ENCODE measurements at places on chromosomes 7 and 10.

DNA sequence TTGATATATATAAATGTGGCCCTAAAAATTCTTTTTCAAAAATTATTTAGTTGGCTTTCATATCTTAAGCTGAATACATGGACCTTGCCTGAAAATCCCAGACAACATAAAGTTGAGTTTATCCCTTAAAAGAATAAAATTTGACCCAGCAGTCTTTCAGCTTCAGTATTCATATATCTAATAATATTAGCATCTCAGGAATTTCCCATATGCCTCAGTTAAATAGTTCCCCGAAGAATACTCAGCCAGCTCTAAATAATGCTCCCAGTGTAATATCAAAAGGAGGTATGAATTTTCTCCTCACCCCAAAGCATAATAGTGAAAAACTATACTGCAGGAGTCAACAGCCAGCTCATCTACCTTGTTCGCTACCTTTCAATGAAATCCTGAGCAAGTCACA, 145.9 kb downstream of the CTNNA3 start:
- no peak for DNase-seq

DNA sequence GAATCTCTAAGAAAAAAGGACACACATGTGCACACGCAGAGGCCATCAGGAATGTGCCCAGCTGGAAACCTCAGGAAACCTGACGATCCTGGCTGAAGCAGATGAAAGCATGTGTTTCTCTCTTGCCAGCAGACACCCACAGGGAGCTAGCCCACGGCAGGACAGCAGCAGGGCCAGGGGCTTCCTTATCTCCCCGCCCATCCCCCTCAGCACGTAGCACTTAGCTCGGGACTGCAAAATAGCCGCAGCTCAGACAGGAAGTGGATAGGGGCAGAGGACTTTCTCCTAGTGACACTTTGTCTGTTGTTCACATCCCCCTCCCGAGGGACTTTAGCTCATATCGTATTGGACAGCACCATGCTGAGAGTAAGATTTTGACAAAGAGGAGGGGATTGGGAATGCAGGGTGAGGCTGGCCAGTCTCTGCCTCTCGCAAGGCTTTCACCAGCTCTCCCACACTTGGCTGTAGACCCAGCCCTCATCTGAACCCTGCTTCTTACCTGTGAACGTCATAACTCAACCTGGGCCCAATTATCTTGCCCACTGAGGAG, 63.8 kb downstream of the MKI67 start:
- no peak for DNase-seq

DNA sequence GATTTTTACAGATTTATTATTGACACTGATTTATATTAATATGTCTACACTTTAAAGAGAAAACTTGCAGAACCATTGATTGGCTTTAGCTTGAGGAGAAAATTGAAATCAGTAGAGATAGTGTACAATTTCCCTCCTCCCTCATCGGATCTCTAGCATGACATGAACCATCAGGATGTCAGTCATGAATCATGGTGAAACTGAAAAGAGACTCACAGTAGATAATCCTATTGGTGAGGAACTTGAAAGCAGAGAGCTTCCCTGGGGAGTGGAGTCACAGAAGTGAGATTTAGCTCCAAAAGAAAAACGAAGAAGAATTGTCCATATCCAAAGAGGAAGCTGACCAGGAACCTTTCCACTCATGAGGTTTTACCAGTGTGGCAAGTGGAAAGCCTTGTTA, 346.8 kb downstream of the ABCA13 start:
- no peak for DNase-seq

GRCh38 chr10:80196950-80197315, 8.4 kb downstream of the ANXA11 start:
- DNase-seq = no peak

GRCh38 chr10:74289951-74290350, 138.9 kb downstream of the ADK start:
- DNase-seq = no peak

Measured in PC-3 (cell line).